ENCODE measurements at places on chromosomes 3 and 15.

DNA sequence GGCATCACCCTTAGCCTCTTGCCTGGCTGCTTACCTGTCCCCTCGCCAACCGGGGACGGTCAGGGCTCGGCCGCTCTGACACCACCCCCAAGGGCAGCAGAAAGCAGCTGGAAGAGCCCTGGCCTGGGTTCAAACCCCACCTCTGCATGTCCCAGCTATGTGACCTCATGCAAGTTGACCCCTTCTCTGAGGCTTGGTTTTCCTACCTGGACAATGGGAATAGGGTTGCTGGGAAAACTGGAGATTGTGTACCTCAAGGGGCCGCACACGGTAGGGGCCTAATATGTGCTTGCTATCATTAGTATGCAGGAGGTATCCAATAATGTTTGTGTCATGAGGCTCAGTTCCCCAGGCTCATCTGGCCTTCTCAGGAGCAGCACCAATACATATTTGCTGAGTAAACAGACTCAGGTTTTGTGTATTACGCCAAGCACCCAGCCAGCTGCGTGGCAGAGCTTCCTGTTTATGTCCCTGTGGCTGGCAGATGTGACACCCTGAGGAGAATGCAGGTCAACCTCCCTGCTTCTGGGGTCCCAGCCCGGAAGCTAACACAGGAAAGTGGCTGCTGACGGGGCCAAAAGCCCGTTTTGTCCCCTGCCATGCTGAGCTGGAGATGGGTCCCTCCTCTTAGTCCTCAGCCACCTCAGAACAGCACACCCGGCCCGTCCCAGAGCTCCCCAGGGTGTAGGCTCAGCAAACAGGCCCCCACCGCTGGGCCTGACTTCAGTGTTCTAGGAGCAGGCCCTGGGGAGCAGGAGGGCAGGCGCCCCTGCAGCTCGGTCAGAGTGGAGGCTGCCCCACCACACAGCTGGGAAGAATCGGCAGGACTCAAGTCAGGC, 29.7 kb downstream of the PLXND1 start:
- DNase-seq: peak; percentile 74

DNA sequence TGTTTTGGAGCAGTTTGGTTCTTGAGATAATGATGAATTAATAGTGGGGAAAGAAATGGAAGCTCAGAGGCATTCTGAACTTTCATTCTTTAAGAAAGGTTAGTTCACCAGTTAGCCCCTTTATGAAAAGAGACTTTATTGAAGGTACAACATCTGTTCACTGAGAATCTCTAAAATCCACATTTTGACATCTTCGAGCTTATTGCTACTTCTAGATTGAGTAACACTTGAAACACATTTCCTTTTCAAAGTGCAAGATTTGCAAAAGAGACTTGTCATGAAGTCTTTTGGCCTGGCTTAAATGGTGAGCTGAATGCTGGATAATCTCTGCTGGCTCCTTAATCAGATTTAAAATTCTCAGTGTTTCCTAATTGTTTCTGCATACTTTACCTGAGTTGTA, 42.3 kb downstream of the RAB8B start:
- DNase-seq: no peak

- DNase-seq: no peak
Observed at GRCh38 chr15:35680951-35681350, 135.0 kb upstream of the DPH6 start.

GRCh38 chr3:16294844-16295243, 29.8 kb downstream of the OXNAD1 start:
- DNase-seq: no peak
